Muscle of back (tissue), 13 donors: ENCODE measurements at places on chromosomes 2 and 18.
A peak's percentile ranks its signal among the peaks of the same experiment; 100 is the strongest.

DNA sequence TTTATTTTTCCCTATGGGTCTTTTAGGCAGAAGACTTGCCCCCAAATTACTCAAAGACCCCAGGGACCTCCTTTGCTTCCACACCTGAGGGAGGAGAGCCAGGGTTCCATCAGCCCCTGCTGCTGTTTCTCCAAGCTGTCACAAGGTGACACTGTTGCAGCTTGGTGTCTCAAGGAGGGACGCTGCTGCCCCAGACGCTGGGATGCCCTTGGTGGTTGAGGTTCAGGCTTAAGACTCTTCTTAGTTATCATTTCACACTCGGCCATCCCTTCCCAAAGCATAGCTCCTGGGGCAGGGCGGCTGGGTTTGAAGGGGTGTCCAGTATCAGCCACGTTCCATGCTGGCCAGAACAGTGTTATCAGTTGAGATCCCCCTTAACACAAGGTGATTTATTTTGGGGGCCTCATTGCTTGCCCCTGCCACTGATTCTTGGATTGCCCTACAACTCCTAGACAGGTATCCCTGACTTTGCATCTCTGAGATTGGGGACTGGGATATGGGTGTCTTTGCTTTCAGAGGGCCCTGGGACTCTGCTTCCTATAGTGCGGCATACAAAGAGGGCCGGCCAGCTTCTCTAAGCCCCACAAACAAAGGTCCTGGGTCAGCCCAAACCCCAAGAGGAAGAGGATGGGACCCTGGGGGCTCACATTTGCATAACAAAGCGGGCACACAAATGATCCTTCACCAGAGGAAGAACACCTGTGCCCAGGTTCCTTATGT lies 22.7 kb downstream of the GPR55 start:
- peak; percentile 60 for DNase-seq

- DNase-seq = no peak
These were observed 42.0 kb downstream of the NUP35 start for GRCh38 chr2:183166210-183166609.

DNA sequence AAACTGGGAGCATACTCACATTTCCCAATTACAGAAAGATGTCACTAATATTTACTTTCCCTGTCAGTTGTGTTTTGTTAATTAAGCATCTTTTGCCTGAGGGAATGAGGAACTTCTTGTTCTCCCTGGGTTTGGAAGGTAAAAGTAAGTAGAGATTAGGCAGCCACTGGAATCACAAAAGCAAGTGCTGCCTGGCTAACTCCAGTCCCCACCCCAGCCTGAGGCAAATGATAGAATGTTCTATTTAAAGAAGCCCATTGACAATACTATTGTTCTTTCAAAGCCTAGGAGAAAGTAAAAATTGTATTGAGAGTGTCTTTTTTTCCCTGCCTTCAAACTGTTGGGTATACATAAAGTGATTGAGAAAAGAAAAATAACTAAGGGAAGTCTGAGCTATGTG lies 93.8 kb downstream of the MBD2 start:
- no peak for DNase-seq

DNA sequence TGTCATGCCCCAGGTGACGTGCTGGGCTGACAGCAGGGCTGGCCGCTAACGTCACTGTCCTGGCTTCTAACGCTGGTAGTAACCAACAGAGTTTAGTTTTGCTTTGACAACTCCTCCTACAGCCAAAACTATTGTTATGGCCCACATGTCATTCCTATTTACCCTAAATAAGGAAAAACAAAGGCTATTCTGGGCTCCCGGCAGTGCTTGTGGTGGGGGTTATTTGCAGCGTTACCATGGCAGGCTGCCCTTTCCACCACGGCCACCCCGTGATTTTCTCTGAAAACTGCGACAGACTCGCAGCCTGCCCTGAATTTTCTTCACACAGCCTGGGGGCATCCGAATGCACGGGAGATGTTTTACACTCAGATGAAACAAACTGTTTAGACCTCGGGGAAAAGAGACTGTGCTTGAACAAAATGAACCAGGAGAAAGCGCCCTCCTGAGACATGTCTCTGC lies 115.2 kb downstream of the FAM210A start:
- DNase-seq = peak; percentile 18

DNA sequence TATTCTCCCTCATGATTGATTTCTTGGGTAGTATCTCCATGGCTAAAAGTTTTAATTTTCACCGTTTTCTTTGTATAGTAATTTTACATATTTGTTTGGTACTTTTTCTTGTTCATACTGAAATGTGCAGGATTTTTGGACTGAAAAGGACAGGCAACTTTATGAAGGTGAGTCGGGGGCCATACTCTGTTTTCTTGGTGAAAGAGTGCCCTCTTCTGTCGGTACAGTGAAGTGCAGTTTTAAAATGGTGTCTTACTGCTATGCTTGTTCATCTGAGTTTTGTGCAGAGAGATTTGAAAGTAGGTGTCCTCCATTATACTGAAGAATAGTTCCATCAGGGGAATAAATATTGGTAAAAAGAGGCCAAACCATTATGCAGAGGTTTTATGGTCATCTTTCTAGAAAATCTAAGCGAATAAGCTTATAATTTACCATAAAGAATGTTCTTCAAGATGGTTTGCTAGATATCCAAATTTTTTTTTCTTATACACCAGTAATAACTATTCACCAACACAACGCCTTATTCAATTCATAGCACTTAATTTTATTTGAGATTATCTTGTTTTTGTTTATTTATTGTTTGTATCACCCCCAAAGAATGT lies 8.7 kb upstream of the SERPINB13 start:
- peak; percentile 27 for DNase-seq

DNA sequence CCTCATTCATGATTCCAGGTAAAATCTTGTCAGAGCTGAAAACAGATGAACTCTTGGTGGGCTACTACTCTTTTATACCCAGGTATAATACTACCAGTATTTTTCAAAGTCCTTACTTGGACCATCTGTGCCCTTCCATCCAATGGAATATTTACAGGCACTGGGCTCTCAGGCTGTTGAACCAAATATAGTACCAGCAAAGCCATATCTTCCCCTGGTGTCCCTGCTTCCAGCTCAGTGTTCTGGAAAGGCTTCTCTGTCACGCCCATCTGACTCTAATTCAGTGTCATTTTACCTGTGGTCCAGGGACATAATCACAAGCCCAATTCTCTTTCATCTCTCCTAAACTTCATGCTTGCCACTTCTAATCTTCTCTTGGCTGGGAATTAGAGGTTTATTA lies 119.2 kb upstream of the STK17B start:
- DNase-seq = no peak

- DNase-seq = peak; percentile 56
These were observed 102.8 kb upstream of the CYP1B1 start for GRCh38 chr2:38178556-38179419.

DNA sequence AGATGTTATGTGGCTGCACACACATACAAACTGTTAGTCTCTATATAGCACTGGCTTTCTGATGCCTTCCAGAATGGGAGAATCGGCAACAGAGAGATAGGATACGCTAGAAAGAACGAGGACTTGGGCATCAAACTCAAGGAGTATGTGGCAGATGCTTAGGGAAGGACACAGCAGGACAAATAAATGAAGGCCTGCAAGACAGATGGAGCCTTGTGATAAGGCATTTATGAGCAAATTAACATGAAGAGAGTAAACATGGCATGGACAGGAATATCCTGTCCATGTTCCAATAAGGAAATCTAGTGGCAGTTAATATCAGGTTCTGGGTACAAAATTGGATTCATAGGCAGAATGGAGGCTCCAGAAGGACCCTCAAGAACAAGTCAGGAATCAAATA lies 136.9 kb downstream of the SLC4A10 start:
- DNase-seq = no peak

- peak; percentile 87 for DNase-seq
These were observed 121.2 kb downstream of the ZNF521 start for GRCh38 chr18:25230658-25231326.

- DNase-seq = no peak
These were observed 12.8 kb downstream of the MYCN start for GRCh38 chr2:15953147-15953630.

DNA sequence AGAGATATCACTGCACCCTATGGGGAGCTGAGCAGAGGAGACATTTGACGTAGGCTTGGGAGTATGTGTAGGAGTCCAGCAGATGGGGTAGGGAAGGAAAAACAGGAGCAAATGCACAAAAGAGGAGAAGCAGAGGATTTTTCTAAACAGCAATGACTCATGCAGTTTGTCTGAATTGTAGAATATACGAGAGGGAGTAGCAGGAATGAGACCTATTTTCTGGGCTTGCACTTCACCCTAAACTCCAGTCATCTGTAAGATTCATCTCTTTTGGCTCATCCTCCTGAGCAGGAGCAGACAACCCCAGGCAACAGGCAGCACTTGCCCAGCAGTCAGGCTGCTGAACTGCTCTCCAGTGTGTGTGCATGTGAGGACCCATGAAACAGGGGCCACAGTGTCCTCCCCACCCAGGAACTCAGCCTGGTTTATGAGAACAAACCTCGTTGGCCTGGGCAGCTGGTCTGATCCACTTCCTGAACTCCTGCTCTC lies 100.2 kb upstream of the CDC42EP3 start:
- no peak for DNase-seq

- no peak for DNase-seq
These were observed 141.9 kb downstream of the TTC32 start for GRCh38 chr2:19759880-19760279.

DNA sequence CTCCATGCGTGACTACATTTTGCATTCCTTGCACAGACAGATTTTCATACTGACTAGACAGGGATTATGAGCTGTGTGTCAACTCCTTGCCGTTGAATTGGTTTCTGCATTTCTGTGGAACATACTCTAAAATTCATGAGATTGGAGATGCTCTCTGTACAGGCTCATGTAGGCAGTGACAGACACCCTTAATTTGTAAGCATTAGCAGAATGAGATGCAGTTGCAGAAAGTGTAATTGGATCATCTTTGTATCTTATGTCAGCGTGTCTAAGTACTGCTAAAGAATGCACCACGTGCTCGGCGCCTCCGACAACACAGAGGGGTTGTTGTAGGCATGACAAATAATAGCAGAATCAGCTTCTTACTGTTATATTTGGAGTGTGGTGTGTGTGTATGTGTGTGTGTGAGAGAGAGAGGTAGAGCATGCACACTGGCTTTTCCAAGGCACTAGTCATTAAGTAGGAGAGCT lies 212.4 kb downstream of the CMPK2 start:
- no peak for DNase-seq

GRCh38 chr2:113025737-113026136 lies 20.5 kb downstream of the IL36A start:
- DNase-seq = no peak
